Thymus (tissue), 14 donors: ENCODE measurements at places on chromosomes 2 and 18. TPM values are rescaled to one million over a fixed set of nuclear protein-coding genes. Genes with fewer than 3 reads are reported as not detected.

REG3A gene
- 0.05 TPM for total RNA-seq

SLC5A7 gene
- 0.05 TPM for total RNA-seq

BCL11A gene
- 27.9 TPM for total RNA-seq

ERBB4 gene
- total RNA-seq: 0.19 TPM

AQP12B gene
- total RNA-seq: under 0.01 TPM

SAP130 gene
- 4.5 TPM for total RNA-seq

DYSF gene
- 9.2 TPM for total RNA-seq

GAREM1 gene
- 0.57 TPM for total RNA-seq

SLC23A3 gene
- 0.47 TPM for total RNA-seq

CCDC74B gene
- 2.9 TPM for total RNA-seq

DOK6 gene
- total RNA-seq: 0.57 TPM

CFAP53 gene
- 0.47 TPM for total RNA-seq

UGT1A9 gene
- 0.09 TPM for total RNA-seq

DUSP19 gene
- total RNA-seq: 2.8 TPM

ABCG5 gene
- total RNA-seq: not detected

CPS1 gene
- 1.4 TPM for total RNA-seq

ANKRD23 gene
- 3.4 TPM for total RNA-seq

VWC2L gene
- not detected for total RNA-seq

STPG4 gene
- total RNA-seq: 0.14 TPM

FOXD4L1 gene
- 0.24 TPM for total RNA-seq

DTNB gene
- total RNA-seq: 7.6 TPM

STAT4 gene
- total RNA-seq: 7.5 TPM

MATN3 gene
- total RNA-seq: 0.05 TPM

ANO7 gene
- 0.09 TPM for total RNA-seq

PAIP2B gene
- total RNA-seq: 3.0 TPM

MAL gene
- 190 TPM for total RNA-seq

THSD7B gene
- total RNA-seq: 4.2 TPM

SULT1C2 gene
- 0.57 TPM for total RNA-seq

SP140L gene
- 11.9 TPM for total RNA-seq

CCDC68 gene
- 0.52 TPM for total RNA-seq

KCNG3 gene
- 2.3 TPM for total RNA-seq

PHLPP1 gene
- total RNA-seq: 4.5 TPM

RBKS gene
- total RNA-seq: 1.8 TPM

XDH gene
- total RNA-seq: 0.19 TPM
